Astrocyte of the hippocampus (primary cell): ENCODE measurements at places on chromosomes 6 and 20.

DNA sequence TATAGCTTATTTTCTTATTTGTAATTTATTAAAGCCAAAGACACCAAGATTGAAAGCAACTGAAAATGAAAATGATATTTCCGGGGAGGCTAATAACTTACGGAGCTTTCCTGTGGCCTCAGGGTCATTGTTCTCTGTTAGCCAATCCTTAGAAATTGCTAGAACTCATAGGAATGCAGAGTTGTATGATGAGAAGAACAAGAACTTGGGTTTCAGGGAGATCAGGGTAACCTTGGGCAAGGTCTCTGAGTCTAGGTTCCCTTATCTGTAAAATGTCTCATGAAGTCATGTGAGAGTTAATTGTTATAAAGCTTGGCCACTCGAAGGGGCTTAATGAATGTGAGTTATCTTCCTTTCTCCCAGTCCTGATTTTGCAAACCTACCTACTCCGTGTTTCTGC, 20.1 kb upstream of the SERINC3 start:
- no peak for DNase-seq

DNA sequence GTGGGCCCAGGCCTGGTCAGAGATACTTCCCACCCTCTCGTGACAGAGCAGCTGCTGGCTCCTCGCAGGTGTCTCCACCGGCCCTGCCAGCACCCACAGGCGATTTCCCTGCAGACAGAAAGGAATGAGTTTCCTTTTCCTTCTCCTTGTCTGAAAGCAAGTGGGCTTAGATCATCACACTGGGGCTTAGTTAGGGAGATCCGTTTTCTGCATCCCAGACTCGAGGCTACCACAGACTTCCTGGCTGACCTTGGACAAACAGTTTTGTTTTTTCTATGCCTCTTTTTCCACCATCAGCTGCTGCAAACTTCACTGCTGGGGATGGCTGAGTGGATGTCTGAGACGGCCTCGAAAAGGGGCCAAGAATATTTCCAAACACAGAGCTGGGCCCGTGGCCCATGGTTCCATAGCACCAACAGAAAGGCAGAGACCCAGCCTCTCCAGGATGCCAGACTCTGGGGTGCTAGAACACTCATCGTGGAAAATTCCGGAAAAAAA, 86.5 kb downstream of the BANF2 start:
- DNase-seq: peak; percentile 57

- DNase-seq: no peak
Measured at GRCh38 chr6:157768863-157769551, 54.0 kb upstream of the SNX9 start.

DNA sequence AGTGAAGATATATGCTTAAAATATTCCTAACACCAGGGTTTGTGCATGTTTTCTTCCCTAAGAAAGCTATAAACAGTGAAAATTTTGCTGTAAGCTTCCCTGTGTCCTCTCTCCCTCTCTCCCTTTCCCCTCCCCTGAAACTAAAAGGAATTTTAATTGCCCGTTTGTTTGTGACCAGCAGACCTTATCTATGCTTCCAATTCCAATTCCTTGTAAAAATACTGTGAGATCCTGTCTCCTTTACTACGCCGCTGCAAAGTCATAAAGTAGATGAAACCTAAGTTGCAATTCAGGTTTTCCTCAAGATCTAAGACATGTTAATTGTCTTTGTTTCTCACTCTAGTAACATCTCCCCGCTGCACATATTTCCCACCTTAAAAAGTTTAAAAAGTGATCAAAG, 82.3 kb downstream of the DNAH8 start:
- DNase-seq: no peak

DNA sequence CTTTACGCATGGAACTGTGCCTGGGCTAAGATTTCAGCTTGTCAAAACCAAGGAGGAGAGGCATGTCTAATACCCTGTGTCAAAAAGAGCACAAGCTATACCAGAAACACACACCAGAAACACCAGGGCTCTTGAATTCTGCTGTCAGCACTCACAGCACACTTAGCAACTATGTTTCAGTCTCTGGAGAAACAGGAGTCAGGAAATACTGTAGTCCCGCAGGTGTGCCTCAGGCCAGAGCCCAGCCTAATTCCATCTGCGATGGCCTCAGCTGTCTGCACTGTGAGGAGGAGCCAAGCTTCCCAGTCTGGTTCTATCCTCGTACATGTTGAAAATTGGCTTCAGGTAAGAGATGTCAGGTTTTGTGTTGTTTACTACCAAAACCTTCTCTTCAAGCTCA, 31.6 kb downstream of the MTRES1 start:
- no peak for DNase-seq
